Upper lobe of left lung (tissue), 6 donors: ENCODE measurements at places on chromosomes 1 and 21. TPM values are rescaled to one million over a fixed set of nuclear protein-coding genes. Genes with fewer than 3 reads are reported as not detected.
A peak's percentile ranks its signal among the peaks of the same experiment; 100 is the strongest.

GRCh38 chr1:165397944-165398343 lies 41.4 kb upstream of the LMX1A start:
- peaks cover 14% of the 10 kb centered on the region for H3K4me1 ChIP-seq
- no peaks in the 10 kb centered on the region for H3K36me3 ChIP-seq
- H3K27me3 ChIP-seq, result no peaks in the 10 kb centered on the region
- H3K27ac ChIP-seq, result no peak overlapping the region
- no peak overlapping the region for H3K4me3 ChIP-seq

- peak; percentile 33 for DNase-seq
- H3K4me1 ChIP-seq, result no peaks in the 10 kb centered on the region
- no peak overlapping the region for H3K4me3 ChIP-seq
- H3K27me3 ChIP-seq, result no peaks in the 10 kb centered on the region
- no peaks in the 10 kb centered on the region for H3K36me3 ChIP-seq
- H3K27ac ChIP-seq, result no peak overlapping the region
Observed at GRCh38 chr21:45726438-45726837, 82.9 kb downstream of the PCBP3 start.

GRCh38 chr1:153532181-153532580 lies 3.6 kb downstream of the S100A6 start:
- no peak overlapping the region for H3K4me3 ChIP-seq
- H3K4me1 ChIP-seq, result peaks cover 46% of the 10 kb centered on the region
- no peaks in the 10 kb centered on the region for H3K27me3 ChIP-seq
- H3K27ac ChIP-seq, result peak overlapping the region; percentile 98
- no peak for DNase-seq

GRCh38 chr1:5860277-5860676 lies 131.9 kb downstream of the NPHP4 start:
- H3K4me1 ChIP-seq, result no peaks in the 10 kb centered on the region
- no peak for DNase-seq
- peaks cover 41% of the 10 kb centered on the region for H3K36me3 ChIP-seq
- H3K27me3 ChIP-seq, result no peaks in the 10 kb centered on the region
- no peak overlapping the region for H3K4me3 ChIP-seq
- H3K27ac ChIP-seq, result no peak overlapping the region

- no peaks in the 10 kb centered on the region for H3K4me1 ChIP-seq
- H3K36me3 ChIP-seq, result peaks cover 2% of the 10 kb centered on the region
- H3K27me3 ChIP-seq, result no peaks in the 10 kb centered on the region
- no peak for DNase-seq
- no peak overlapping the region for H3K27ac ChIP-seq
- no peak overlapping the region for H3K4me3 ChIP-seq
Observed at GRCh38 chr1:97396463-97396862, 524.4 kb downstream of the DPYD start.

GRCh38 chr1:236002572-236002971 lies 62.3 kb downstream of the NID1 start:
- peaks cover 23% of the 10 kb centered on the region for H3K4me1 ChIP-seq
- no peak overlapping the region for H3K27ac ChIP-seq
- DNase-seq, result no peak
- no peaks in the 10 kb centered on the region for H3K27me3 ChIP-seq
- no peak overlapping the region for H3K4me3 ChIP-seq

DNA sequence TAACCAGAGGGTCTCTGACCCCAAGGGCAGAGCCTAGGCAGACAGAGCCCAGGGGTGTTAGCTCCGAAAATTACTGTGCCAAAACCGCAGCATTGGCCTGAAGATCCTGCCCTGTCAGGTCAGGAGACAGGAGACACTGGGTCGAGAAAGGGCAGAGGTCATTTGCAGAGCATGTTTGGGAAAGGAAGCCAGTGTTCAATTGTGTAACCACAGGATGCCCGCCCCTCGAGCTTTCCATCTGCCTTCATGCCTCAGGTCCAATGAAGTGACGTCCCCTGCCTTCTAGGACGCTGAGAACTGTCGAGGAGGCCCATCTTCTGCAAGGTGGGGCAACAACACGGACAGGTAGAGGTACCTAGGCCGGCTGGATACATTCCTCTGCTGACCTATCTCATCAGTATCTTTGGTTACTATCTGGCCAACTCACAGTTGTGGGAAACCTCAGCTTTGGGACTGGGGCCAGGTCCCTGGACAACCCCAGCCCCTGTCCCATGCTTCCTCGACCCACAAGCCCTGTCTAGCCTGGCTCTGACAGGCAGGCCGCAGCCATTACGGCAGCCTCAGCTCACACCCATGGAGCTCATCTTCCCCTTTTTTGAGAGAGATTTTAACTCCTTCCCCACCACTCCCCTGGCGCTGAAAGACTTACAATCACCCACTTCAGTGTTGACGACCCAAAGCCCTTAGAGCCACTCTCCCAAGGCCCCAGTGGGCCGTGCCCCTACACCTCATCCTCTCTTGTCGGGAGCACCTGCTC lies 1.3 kb downstream of the ARL8A start:
- no peaks in the 10 kb centered on the region for H3K36me3 ChIP-seq
- no peaks in the 10 kb centered on the region for H3K27me3 ChIP-seq
- peaks cover 21% of the 10 kb centered on the region for H3K4me1 ChIP-seq

DNA sequence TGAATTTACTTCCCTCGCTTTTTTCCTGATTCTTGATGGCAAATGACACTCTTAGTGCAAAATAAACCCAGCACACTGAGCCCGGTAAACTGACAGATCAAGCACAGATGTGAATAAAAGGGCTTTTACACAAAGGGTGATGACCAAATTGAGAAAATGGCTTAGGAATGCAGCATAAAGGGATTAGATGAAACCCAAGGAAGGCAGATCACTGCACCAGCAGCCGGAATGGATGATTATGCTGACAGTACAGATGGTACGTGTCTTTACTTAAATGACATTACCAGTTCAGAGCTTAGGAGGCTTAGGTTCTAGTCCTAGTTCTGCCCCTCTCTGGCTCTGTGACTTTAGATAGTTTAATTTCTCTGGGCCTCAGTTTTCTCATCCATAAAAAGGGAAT lies 12.0 kb downstream of the PKP1 start:
- H3K4me1 ChIP-seq, result no peaks in the 10 kb centered on the region
- no peaks in the 10 kb centered on the region for H3K27me3 ChIP-seq
- no peak overlapping the region for H3K27ac ChIP-seq
- H3K4me3 ChIP-seq, result no peak overlapping the region
- no peaks in the 10 kb centered on the region for H3K36me3 ChIP-seq
- DNase-seq, result no peak

DNA sequence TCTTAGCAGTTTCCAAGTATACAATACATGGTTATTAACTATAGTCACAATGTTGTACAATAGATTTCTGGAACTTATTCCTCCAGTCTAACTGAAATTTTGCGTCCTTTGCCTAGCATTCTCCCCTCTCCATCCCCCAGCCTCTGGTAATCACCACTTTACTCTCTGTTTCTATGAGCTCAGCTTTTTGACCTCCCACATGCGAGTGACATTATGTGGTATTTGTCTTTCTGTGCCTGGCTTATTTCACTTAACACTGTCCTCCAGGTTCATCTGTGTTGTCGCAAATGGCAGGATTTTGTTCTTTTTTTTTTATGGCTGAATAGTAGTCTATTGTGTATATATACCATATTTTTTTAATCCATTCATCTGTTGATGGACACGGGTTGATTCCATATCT lies 43.9 kb upstream of the CD101 start:
- H3K4me1 ChIP-seq, result no peaks in the 10 kb centered on the region
- H3K27ac ChIP-seq, result no peak overlapping the region
- DNase-seq, result no peak
- H3K4me3 ChIP-seq, result no peak overlapping the region
- no peaks in the 10 kb centered on the region for H3K36me3 ChIP-seq
- no peaks in the 10 kb centered on the region for H3K27me3 ChIP-seq

Gene C1orf116
- 190 TPM for total RNA-seq

DNA sequence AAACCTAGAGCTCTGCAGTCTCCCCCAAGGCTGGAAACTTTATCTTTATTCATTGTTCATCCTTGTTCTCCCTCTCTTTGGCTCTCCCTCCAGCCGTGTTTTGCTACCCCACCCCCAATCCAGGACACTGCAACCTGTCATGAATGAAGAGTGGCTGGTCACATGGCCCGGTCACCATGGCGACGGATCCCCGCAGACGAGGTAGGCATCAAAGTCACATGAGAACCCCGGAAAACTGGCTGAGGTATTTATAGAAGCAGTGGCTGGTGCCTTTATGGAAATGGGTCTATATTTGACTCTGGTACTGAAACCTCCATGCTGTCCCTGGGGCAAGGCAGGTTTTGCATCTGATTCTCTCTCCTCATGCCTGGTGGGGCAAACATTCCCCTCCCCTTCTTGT lies 13.4 kb upstream of the SLC6A17 start:
- no peak for DNase-seq
- no peak overlapping the region for H3K4me3 ChIP-seq
- H3K4me1 ChIP-seq, result no peaks in the 10 kb centered on the region
- no peaks in the 10 kb centered on the region for H3K36me3 ChIP-seq
- H3K27me3 ChIP-seq, result no peaks in the 10 kb centered on the region
- no peak overlapping the region for H3K27ac ChIP-seq

- H3K4me3 ChIP-seq, result no peak overlapping the region
- no peak overlapping the region for H3K27ac ChIP-seq
- no peaks in the 10 kb centered on the region for H3K36me3 ChIP-seq
- no peak for DNase-seq
- H3K27me3 ChIP-seq, result no peaks in the 10 kb centered on the region
Observed at GRCh38 chr21:14086553-14086952, 124.2 kb downstream of the LIPI start.

GRCh38 chr1:9603766-9604753 lies 15.3 kb downstream of the TMEM201 start:
- no peak for DNase-seq
- H3K27ac ChIP-seq, result no peak overlapping the region
- peaks cover 73% of the 10 kb centered on the region for H3K36me3 ChIP-seq
- H3K4me3 ChIP-seq, result no peak overlapping the region

GRCh38 chr1:196951711-196952394 lies 8.3 kb downstream of the CFHR2 start:
- no peak for DNase-seq
- no peak overlapping the region for H3K4me3 ChIP-seq
- no peaks in the 10 kb centered on the region for H3K4me1 ChIP-seq
- no peak overlapping the region for H3K27ac ChIP-seq
- H3K27me3 ChIP-seq, result no peaks in the 10 kb centered on the region

GRCh38 chr1:30637183-30637980 lies 86.0 kb downstream of the MATN1 start:
- no peaks in the 10 kb centered on the region for H3K4me1 ChIP-seq
- no peaks in the 10 kb centered on the region for H3K27me3 ChIP-seq
- no peak overlapping the region for H3K27ac ChIP-seq
- H3K36me3 ChIP-seq, result no peaks in the 10 kb centered on the region
- no peak for DNase-seq
- no peak overlapping the region for H3K4me3 ChIP-seq

GRCh38 chr1:67355745-67356424 lies 48.2 kb downstream of the IL12RB2 start:
- no peak overlapping the region for H3K4me3 ChIP-seq
- H3K4me1 ChIP-seq, result no peaks in the 10 kb centered on the region
- no peaks in the 10 kb centered on the region for H3K36me3 ChIP-seq
- H3K27ac ChIP-seq, result no peak overlapping the region
- no peaks in the 10 kb centered on the region for H3K27me3 ChIP-seq

DNA sequence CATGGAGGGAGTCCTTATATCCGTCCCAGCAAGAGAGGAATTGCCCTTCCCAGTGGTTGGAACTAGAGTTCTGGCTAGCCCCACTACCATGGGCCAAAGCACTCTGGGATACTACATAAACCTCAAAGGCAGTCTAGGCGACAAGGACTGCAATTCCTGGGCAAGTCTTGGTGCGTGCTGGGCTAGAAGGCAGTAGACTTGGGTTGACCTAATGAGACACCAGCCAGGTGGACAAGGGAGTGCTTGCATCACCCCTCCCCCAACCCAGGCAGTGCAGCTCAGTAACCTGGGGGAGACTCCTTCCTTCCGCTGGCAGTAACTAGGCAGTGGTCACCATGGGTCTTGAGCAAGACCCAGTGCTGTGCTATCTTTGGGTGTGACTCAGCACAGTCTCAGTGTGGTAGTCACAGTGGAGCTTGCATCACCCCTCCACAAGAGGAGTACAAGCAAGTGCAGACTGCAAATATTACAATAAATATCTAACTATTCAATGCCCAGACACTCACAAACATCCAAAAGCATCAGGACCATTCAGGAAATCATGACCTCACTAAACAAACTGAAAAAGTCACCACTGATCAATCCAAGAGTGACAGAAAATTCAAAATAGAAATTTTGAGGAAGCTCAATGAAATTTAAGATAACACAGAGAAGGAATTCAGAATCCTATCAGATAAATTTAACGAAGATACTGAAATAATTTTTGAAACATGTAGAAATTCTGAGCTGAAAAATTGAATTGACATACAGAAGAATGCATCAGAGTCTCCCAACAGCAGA lies 84.7 kb upstream of the LYPLAL1 start:
- no peaks in the 10 kb centered on the region for H3K36me3 ChIP-seq
- peak overlapping the region; percentile 57 for H3K27ac ChIP-seq
- peak; percentile 89 for DNase-seq
- H3K4me1 ChIP-seq, result no peaks in the 10 kb centered on the region

- no peaks in the 10 kb centered on the region for H3K27me3 ChIP-seq
- no peak overlapping the region for H3K4me3 ChIP-seq
- H3K36me3 ChIP-seq, result peaks cover 25% of the 10 kb centered on the region
- DNase-seq, result no peak
Observed at GRCh38 chr1:243413431-243414151, 157.8 kb downstream of the SDCCAG8 start.

DNA sequence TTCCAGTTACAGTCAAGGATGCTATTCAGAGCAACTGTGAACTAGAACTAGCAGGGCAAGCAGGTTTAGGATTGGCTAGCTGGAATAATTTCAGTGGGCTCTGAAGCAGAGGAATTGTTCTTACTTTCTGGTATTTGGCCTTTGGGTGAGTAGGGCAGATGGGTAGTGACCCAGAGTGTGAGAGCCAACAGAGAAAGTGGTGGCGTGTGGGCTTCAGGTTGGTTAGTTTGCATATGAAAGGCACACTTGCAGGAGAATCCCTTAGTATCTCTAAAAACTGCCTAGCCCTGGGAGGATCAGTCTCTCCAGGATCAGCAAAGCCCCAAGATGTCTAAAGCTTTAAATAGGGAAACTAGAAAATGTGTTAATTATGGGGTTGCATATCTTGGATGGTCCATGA lies 67.6 kb upstream of the LRRC8B start:
- H3K36me3 ChIP-seq, result no peaks in the 10 kb centered on the region
- no peaks in the 10 kb centered on the region for H3K4me1 ChIP-seq
- no peak for DNase-seq
- no peak overlapping the region for H3K4me3 ChIP-seq
- H3K27me3 ChIP-seq, result no peaks in the 10 kb centered on the region
- H3K27ac ChIP-seq, result no peak overlapping the region

DNA sequence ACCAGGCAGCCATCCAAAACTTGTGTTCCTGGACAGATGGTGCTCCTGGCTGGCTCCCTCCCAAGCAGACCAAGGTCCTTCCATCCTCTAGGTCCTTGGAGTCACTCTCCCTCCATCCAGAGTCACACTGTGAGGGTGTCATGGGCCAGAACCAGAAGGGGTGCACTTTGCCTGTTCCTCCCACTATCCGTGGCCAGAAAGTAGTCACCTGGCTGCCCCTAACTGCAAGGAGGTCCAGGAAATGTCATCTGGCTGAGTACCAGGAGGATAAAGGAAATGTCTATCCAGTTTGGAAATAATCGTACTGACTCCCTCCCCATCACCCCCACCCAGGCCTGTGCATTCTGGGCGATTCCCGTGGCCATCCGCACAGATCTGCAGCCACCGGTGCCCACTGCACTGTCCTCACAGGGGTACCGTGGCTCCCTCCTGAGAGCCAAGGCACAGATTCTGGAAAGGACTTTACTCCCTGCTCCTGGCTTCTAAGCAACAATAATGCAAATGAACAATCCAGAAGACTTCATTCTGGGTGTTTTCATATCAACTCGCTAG lies 253.2 kb downstream of the NPHP4 start:
- H3K4me1 ChIP-seq, result no peaks in the 10 kb centered on the region
- H3K27ac ChIP-seq, result no peak overlapping the region

Gene OLIG2
- not detected for total RNA-seq

Gene ADCY10
- not detected for total RNA-seq
